ENCODE measurements at places on chromosomes 6 and 20. TPM values are rescaled to one million over a fixed set of nuclear protein-coding genes. Genes with fewer than 3 reads are reported as not detected.

The GLP1R gene
- not detected for polyA plus RNA-seq

The TBC1D7 gene
- 30.4 TPM for polyA plus RNA-seq

The C20orf141 gene
- not detected for polyA plus RNA-seq

The RHAG gene
- polyA plus RNA-seq, result not detected

The SLC13A3 gene
- 4.5 TPM for polyA plus RNA-seq

The MAS1 gene
- not detected for polyA plus RNA-seq

The ACTR5 gene
- 10.1 TPM for polyA plus RNA-seq

The GRM4 gene
- polyA plus RNA-seq, result not detected

The NT5DC1 gene
- 31.2 TPM for polyA plus RNA-seq

The LPA gene
- polyA plus RNA-seq, result not detected

The LIN28B gene
- polyA plus RNA-seq, result not detected

The CCDC170 gene
- 0.08 TPM for polyA plus RNA-seq

The VGLL2 gene
- polyA plus RNA-seq, result not detected

The RNF144B gene
- 6.9 TPM for polyA plus RNA-seq

The GMNN gene
- 8.5 TPM for polyA plus RNA-seq

The AGPAT4 gene
- polyA plus RNA-seq, result 8.4 TPM

The ZFP64 gene
- polyA plus RNA-seq, result 36.1 TPM

The HS3ST5 gene
- not detected for polyA plus RNA-seq

The CRYBG1 gene
- 36.9 TPM for polyA plus RNA-seq

The TFAP2D gene
- polyA plus RNA-seq, result not detected

The PNLDC1 gene
- 0.14 TPM for polyA plus RNA-seq

The SEL1L2 gene
- not detected for polyA plus RNA-seq

The HLA-DPB1 gene
- polyA plus RNA-seq, result not detected

The ALDH5A1 gene
- polyA plus RNA-seq, result 0.45 TPM

The CD24 gene
- 372 TPM for polyA plus RNA-seq

The CUTA gene
- polyA plus RNA-seq, result 178 TPM
